ENCODE measurements at places on chromosomes 16 and 17.

GRCh38 chr17:63268827-63269226 lies 177.3 kb downstream of the CYB561 start:
- DNase-seq = no peak

- no peak for DNase-seq
These were observed 99.1 kb downstream of the MYH11 start for GRCh38 chr16:15757630-15758251.

DNA sequence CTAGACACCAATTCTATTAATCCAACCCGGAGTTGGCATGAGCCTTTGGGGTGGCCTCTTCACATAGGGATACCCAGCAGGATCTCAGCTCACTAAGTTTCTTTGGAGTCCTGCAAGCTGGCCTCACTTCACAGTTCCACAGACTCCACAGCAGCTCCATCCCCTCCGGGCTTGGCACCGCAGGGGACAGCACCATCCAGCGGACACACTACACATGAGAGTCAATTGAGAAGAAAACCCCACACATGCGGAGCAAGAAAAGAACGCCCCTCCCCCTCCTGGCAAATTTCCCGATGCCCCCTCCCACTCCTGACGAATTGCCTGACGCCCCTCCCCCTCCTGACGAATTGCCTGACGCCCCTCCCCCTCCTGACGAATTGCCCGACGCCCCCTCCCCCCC lies 31.1 kb downstream of the KLHDC4 start:
- DNase-seq = no peak

GRCh38 chr16:19524616-19525384 lies 1.1 kb downstream of the CCP110 start:
- DNase-seq = no peak

DNA sequence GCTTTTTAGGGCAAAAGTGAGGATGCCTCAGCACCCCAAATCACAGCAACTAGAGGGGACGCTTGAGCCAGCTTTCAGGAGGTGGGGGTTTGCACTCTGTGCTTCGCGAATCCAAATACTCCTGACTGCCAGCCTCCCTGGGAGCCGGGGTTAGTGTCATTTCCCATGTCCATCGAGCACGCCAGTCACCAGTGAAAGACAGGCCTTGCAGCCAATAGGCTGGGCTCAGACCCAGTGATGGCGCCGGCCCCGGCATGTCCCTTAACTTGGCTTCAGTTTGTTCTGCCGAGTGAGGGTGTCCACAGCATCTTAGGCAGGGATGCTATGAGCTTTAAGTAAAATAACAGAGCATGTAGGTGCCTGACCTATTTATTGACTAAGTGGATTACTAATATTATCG lies 50.9 kb upstream of the CDC42EP4 start:
- no peak for DNase-seq

DNA sequence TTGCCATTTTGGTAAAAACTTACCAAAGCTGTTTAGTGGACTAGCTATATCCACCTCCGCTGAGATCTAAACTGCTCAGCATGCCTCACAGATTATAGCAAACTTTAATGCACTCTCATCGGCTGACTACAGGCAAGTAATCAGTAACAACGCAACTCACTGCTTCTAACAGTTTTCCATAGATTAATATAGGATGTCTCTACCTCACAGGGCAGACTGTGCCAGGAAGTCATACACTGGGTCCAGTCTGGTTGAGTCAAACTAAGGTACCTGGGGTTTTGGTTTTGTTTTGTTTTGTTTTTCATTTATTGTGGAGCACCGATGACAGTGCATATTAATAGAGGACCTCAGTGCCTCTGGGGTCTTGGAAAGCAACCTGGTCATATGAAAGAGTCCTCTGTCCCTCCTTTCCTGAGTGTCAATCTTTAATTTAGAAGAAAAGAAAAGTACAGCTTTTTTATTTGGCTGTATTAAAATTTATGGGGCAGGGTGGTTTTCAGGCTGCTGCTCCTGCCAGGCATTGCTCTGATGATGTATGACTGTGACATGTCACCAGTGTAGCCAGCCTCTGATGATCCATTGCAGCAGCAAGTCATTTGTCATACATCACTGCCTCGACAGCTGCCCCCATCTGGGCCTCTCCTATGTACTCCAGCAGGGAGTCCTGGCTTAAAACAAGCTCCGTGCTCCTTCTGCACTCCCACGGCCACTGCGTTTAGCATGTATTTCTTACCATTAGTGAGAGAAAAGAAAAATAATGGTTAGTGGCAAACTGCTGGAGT lies 854.1 kb downstream of the KCNJ2 start:
- DNase-seq = no peak

GRCh38 chr17:66335797-66336196 lies 33.4 kb downstream of the PRKCA start:
- no peak for DNase-seq

GRCh38 chr17:68457168-68457538 lies at the start of gene WIPI1:
Gene WIPI1, minus strand, starts transcription at chr17:68457496. Its CDS starts 75 bp downstream, at chr17:68457421.
- no peak for DNase-seq

DNA sequence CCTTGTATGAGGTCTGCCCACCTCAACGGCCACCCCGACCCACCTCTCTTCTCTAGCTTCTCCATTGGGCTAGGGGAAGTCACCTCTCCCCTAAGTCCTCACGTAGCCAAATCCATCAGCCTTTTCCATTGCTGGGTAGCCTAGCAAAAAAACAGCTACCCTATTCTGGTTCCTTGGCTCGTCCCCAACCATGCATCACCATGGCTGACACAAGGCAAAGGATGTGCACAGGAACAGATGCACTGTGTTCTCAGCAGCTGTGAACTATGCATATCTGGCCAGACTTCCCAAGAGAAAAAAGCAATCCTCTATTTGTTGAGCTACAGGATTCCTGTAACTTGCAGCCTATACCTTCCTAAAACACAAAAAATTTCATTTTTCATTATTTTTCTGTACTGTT lies 22.0 kb upstream of the FLCN start:
- DNase-seq = no peak

- DNase-seq = no peak
These were observed 41.4 kb upstream of the PIRT start for GRCh38 chr17:10879190-10879836.

DNA sequence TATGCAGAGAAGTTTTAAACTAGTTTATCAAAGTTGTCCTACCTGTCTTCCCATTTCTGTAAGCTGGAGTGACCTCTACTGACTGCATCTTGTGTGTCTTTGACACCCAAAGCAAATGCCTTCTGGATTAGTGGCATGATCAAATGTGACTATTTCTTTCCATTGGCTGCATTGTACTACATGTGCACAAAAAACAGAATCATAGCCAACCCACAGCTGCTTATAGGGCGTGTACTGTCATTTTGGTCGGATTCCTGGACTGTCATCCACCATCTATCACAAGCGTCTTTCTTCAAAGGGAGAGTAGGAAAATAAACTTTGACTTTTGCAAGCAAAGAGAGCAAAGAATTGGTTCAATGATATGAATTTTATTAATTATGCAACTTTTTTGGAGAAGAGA lies 310.6 kb downstream of the MAP2K6 start:
- DNase-seq = no peak

DNA sequence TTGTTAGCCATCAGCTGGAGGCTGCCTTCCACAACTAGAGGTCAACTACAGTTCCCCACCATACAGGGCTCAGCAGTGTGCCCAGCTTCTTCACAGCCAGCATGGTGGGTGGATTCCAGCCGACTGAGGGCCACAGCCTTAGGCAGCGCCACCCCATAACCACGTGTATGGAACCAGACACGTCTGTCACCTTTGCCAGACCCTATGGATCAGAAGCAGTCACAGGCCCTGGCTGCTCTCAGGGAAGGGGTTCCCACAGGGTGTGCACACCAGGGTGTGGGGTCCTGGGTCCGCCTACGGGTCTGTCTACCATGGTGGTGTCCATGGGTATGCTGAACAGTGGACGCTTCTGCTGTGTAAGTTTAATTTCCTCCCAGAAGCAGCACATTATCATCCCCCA lies 265.0 kb upstream of the FOXF1 start:
- no peak for DNase-seq

GRCh38 chr16:27169511-27170071 lies 33.7 kb upstream of the KDM8 start:
- DNase-seq = no peak

- DNase-seq = no peak
These were observed 76.2 kb upstream of the KSR1 start for GRCh38 chr17:27379888-27380533.

DNA sequence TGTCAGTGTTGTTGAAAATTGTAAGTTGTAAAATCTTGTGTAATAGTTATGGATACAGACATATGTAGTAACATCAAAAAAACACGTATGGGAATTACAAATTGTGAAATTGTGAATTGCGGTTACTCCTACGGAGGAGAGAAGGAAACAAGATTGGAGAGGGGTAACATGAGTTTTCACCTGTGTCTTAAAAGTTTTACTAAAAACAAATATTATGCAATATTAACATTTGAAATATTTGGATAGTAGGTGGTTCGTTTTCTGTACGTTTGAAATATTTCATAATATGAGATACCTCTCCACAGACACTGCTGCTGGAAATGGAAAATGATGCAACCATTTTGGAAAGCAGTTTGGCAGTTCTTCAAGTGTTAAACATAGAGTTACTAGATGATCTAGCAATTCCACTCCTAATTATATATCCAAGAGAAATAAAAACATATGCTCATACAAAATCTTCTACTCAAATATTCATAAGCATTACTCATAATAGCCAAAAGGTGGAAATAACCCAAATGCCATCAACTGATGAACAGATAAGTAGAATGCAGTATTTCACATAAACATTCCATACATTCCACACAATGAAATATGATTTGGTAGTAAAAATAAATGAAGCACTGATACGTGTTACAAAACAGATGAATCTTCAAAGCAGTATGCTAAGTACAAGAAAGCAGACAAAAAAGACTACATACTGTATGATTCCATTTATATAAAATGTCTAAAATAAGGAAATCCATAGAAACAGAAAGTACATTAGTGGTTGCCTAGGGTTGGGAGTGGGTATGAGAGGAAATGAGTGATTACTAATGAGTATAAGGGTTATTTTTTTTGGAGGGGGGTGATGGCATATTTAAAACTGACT lies 40.7 kb upstream of the ABCA10 start:
- DNase-seq = peak; percentile 23

- DNase-seq = peak; percentile 35
These were observed 167.0 kb downstream of the MRM1 start for GRCh38 chr17:36768394-36768793.

GRCh38 chr17:65780111-65780510 lies 218.7 kb upstream of the AXIN2 start:
- no peak for DNase-seq

DNA sequence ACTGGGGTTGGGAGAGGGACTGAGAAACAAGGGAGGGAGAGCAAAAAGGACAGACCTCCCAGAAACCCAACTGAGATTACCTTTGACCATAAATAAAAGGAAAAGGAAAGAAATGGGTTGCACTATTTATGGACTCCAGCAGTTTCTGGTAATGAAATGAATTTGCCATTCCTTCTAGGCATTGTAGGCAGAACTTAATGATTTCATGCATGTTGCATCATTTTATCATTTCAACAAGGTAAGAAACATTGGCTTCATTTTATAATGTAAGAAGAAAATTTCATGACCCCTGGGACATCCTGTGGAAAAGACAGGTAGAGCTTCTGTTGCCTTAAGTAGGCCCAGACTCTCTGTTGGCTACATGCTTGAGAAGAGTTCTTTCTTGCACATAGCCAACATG lies 8.2 kb upstream of the CDYL2 start:
- no peak for DNase-seq

- DNase-seq = no peak
These were observed at the start of gene GAS2L2 for GRCh38 chr17:35752945-35753764. Gene GAS2L2, minus strand, starts transcription at chr17:35753239. Its CDS starts 389 bp downstream, at chr17:35752850.

- DNase-seq = no peak
These were observed 270.0 kb upstream of the PSMD7 start for GRCh38 chr16:74026373-74027281.

- no peak for DNase-seq
These were observed 13.4 kb upstream of the CD300A start for GRCh38 chr17:74452841-74453661.

DNA sequence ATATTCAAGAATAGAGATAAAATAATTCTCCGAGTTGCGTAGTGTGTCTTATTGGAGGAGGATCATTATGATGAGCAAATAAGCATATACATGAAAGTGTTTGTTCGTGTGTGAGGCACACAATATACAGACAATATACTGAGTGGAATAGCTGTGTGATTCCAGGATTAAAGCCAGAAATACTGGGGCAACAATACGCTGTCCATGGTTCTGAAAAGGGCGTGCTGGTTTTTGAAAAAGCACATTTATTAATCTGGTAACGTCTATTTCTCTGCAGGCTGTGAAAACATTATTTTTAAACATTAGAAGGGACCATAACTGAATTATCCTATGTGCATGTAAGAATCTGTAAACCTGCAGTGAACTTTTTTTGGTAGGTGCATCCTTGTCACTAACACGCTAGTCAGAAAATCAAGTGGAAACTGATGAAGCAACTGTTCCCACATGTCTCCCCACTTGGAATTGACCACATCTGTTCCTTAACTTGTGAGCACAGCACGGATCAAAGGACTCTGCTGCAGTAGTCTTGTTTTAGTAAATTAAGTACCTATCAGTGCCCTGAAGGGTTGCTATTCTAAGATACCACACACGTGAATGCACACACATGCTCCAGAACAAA lies 346.0 kb downstream of the GRIN2A start:
- peak; percentile 27 for DNase-seq

- DNase-seq = no peak
These were observed 71.5 kb downstream of the CRISPLD2 start for GRCh38 chr16:84891149-84891795.

GRCh38 chr16:83711069-83711468 lies 96.7 kb upstream of the HSBP1 start:
- DNase-seq = no peak

DNA sequence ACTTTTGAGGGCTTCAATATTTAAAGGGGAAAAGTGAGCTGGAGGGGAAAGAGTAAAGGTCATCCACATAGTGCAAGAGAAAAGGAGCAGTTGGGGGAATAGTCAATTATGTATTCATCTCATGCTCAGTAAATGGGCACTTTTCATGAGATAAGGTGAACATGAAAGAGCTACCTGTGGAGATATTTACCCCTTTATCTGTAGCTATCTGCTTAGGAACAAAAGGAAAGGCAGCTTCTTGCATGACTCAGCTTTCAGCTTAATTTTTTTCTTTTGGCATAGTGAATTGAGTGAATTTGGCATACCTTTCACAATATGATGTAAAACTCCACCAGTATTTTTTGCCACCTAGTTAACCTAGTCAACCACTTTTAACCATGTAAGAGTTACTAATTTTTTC lies 26.4 kb downstream of the CPD start:
- DNase-seq = no peak

DNA sequence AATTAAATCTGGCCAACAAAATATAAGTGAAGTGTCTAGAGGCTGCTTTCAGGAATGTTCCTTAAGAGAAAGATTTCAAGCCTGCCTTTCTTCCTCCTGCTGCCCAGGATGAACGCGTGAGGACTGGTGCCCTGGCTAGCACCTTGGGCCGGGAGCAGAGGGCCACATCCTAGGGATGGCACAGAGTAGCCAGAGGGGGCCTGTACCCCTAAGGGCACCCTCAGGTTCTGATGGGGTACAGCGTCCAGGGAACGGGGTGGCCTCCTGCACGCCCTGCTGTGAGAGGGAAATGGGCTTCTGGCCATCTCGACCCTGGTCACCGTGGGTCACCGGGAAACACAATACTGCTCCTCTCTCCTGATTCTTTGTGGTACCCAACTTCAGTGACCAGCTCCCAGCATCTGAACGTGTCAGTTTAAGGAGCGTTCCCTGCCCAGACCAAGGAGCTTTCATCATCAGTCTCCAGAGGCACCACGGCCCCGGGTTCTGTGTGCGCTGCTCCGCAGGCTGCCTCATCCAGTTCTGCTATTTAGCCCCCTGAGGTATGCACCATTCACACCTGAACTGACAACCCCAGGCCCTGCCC lies 40.3 kb downstream of the MAP1LC3B start:
- DNase-seq = no peak

All from HTR-8/SVneo (cell line).